ENCODE measurements at places on chromosomes 2 and 18.

- DNase-seq, result no peak
These were observed 747.9 kb downstream of the SOCS6 start for GRCh38 chr18:71036783-71037182.

DNA sequence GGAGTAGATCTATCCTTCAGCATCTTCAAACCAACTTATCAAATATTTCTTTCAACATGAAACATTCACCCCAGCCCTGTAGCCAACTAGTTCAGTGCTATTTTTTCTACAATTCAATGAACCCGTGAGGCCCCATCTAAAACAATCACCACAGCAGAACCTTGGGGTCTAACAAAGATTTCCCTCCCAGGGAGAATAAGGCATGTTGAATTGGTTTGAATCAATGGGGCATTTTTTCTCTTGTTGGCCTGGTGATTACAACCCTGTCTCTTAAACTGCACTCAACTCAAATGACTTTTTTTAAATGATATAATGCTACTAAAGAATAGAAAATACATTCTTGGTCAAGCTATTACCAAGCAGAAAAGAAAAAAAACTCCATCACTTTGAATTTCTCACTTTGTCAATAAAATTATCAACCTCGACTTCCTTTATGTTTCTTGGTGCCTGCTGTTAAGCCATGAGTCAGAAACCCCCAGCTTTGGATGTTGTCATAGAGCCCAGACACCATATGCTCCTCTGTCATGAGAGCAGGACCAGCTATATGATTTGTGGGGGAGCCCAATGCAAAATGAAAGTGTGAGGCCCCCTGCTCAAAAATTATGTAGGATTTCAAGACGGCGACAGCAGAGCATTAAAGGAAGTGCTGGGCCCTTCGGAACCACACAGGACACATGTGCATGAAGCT, 282.4 kb downstream of the MEIS1 start:
- DNase-seq, result no peak

DNA sequence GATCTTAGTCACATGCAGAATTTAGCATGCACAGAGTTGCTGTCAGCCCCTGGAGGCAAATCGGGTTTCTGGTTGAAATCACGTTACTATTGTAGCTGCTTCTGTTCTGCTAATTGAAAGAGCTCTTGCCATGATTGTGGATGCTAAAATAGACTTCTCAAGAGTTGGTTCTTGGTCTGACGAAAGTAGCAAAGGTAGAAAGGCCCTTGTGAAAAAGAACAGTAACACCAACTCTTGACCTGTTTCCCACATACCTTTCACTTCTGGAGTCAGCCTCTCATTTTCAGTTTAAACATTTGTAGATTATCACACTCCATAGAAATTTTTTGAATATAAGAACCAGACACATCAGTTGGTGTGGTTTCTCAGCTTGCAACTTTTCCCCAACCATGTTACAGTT, 110.0 kb upstream of the EPB41L3 start:
- DNase-seq, result no peak

GRCh38 chr2:157810037-157810436, 66.1 kb downstream of the ACVR1 start:
- DNase-seq, result no peak

GRCh38 chr2:96684883-96685576, 42.5 kb downstream of the FER1L5 start:
- DNase-seq, result no peak

GRCh38 chr2:95036596-95037383, 11.3 kb downstream of the MAL start:
- no peak for DNase-seq

DNA sequence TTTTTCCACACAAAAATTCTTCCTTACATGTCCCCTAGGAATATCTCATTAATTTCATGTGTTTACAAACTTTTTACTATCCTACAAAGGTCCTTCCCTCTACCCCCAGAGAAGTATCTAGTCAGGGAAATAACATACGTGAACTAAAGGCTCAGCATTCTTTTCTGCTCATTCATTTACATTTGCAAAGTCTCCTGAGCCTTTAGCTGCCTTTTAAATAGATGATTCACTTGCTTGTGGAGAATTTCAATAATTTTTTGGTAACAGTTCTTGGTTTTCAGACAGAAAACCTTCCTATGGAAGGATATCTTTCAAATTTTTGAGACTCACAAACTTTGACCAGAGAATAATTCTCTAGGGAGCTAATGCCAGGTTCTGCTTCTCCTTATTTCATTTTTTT, 81.5 kb upstream of the RMDN2 start:
- DNase-seq, result no peak

- DNase-seq, result no peak
These were observed 58.2 kb downstream of the COPS8 start for GRCh38 chr2:237143676-237144440.

GRCh38 chr2:207477896-207478295, 51.9 kb upstream of the CREB1 start:
- DNase-seq, result no peak

- no peak for DNase-seq
These were observed 43.2 kb downstream of the FOSL2 start for GRCh38 chr2:28435814-28436351.

DNA sequence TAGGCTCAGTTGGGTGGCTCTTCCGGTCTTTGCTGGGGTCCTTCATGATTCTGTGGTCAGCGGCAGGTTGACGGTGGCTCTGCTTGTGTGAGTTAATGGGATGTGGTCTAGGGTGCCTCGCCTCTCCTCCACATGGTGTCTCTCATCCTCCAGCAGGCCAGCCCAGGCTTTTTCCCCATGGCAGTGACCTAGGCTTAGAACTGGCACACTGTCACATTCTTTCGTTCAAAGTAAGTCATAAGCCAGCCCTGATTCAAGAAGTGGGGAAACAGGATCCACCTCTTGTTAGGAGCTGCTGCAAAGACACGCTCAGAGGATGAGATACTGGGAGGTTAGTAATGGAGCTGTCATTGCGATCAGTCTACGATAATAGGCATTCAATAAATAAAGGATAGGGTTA, 46.0 kb upstream of the CTIF start:
- no peak for DNase-seq

GRCh38 chr18:77123320-77124231, 9.0 kb downstream of the MBP start:
- no peak for DNase-seq

DNA sequence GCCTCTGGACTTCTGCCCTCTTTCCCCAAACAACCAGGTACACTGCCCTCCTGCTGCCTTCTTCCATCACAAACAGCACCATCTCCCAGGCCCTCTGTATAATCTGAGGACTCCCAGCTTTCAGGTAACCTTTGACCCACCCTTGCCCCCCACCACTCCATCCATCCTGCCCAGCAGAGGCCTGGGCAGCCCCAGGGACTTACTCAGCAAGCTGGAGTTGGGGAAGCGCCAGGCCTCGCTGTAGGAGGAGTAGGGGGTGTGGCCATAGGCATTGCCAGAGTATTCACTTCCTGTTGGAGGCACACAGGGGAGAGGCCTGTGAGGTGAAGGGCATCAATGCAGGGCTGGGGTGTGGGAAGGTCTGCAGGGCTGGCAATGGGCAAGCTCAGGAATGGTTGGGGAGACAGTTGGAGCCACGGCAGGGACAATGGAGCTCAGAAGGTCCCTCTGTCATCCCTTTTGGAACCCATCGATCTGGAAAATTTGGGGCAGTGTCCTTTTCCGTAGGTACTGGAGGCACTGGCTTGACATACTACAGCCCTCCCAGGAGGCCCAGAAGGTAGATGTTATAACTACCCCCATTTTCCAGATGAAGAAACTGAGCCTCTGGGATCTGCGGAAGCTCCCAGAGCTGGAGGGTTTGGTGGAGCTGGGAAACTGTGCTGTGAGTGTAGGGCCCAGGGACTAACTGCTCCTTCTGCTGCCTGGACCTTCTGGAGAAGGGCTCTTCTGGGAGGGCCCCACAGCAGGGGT, 46.3 kb downstream of the PSD4 start:
- no peak for DNase-seq

DNA sequence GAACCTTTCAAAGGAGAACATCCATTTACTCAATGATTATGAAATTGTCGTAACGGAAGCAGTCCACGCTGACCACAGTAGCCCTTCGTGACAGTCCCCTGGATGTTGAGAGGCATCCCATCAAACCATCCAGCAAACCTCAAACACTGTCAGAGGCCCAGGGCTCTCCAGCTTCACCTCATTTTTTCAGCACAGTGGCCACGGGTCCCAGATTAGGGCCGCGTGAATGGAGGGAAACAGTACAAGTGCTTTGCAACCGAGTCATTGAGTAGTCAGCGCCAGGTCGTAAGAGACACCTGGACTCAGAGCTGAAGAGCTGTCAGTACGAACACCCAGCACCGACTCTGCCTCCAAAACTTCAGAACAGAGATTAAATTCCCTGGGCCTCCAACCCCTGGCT, 552.5 kb upstream of the SALL3 start:
- DNase-seq, result no peak

DNA sequence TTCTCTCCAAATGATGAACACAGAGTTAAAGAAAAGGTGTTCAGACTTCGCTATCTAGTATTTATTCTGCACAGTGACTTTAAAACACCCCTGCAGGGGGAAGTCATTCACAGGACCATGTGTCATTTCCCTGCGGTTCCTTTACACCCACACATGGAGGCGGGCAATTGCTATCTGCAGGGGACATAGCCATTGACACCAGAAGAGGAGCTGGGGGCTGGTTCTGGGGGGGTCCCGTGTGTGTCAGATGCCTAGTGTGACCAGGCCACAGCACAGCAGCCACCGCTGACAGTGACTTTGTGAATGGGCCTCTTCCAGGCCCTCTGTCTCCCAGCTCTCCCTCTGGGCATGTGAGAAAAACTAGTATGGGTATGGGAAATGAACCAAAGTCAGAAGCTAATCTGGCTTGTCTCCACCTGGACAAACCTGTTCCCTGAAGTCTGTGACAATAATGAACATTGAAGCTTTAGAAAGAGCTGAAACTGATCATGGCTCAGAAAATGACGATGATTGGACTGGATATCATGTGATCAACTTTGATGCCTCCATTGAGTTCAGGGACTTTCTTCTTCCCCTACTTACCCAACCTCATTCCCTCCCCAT, 7.5 kb upstream of the GBX2 start:
- no peak for DNase-seq

DNA sequence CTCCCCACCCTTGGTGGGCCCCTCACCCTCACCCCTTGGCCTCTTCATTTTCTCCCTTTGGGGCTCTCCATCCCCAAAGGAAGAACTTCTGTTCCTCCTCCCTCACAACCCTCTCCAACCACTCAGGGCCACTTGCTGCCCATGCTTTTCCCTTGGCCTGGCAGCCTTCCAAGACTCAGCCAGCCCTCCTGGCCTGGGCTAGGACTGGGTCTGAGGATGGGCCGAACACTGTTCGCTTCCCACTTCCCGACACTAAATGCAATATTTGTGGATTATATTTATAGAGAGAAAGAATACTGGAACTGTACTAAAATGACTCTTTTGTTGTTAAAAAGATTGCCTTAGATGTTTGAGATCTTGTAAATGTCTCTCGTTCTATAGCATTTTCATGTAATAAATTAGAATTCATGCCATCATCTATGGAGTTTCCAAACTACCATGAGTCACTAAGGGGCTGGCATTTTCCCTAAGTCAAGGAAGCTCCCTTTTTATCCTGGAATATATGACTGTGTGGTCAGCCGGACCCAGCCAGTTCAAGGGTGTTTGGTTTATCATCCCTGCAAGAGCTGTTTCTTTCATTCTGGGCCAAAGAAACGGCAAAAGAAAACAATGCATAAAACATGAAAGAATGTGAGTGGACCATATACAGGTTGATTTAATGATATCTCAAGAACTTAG, 3.8 kb downstream of the CXCR2 start:
- DNase-seq, result no peak

DNA sequence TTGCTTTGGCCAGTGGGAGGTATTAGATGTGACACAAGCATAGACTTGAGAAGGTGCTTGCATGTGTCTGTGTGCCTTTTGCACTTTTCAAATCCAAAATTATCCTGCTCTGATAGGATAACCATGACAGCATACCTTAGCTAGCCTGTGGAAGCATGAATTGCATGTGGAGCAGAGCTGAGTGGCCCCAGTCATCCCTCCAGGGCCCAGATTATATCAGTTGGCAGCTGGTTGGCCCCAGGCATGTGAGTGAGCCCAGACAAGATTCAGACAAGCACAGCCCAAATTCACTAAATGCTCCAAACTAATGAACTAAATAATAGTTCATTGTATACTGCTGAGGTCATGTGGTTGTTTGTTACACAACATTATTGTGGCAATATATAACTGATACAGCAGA, 18.8 kb downstream of the TACR1 start:
- DNase-seq, result no peak

DNA sequence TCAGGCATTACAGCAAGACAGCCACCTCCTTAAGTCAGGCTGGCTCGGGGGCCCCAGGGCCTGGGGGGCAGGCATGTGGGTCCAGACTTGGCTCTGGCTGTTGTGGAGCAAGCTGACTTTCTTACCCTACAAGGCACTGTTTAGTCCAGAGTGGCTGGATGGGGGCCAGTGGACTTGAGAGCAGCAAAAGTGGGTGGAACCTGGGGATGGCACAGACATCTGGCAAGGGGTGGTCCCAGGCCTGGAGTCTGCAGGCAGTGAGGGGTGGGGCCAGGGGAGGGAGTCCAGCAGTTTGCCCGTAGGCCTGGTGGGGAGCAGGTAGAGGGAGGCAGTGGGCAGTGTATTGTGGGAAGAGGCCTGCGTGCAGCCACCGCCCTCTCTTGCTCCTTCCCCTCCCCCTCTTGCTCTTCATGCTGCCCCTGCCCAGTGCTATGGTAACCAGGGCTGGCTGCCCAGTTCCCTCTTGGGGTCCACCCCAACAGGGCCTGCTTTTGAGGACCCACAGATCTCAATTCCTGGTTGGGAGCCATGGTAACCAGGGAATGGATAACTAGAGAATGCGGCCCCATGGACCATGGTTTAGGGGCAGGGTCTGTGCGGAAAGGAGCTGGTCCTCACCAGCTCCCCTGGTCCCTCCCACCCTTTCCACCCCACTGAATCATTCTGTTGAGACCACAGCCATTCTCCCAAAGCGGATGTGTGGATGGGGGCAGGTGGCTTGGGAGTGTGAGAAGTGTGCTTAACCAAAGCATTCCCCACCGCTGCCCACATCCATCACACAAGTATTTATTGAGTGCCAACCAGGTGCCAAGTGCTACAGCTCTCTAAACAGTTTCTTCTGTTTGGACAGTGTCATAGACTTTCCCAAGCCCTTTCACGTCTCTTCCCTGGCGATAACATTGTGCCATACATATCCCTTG, 19.3 kb downstream of the SPEG start:
- no peak for DNase-seq

- DNase-seq, result no peak
These were observed 95.3 kb downstream of the MREG start for GRCh38 chr2:215917953-215918620.

- no peak for DNase-seq
These were observed 284.6 kb downstream of the RNF144A start for GRCh38 chr2:7201851-7202250.

DNA sequence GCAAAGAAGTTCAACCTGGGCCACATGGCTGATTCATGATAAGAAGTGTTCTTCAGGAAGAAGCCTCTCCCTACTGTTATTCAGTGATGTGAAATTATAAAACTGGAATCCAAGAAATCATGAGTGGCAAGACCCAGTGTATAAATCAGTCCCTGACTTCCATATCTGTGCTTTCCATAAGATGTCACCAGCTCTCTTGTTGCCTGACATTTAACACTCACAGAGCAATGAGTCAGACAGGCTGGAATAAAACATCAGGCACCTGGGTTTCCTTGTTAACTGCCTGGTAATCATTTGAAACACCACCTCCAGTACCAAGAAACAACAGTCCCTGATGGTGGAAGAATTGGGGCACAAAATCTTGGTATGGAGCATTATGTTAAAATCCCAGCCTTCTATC, 76.1 kb downstream of the SCG2 start:
- DNase-seq, result no peak

All from left renal pelvis (tissue), 4 donors.